ENCODE measurements at places on chromosomes 7 and 10.

DNA sequence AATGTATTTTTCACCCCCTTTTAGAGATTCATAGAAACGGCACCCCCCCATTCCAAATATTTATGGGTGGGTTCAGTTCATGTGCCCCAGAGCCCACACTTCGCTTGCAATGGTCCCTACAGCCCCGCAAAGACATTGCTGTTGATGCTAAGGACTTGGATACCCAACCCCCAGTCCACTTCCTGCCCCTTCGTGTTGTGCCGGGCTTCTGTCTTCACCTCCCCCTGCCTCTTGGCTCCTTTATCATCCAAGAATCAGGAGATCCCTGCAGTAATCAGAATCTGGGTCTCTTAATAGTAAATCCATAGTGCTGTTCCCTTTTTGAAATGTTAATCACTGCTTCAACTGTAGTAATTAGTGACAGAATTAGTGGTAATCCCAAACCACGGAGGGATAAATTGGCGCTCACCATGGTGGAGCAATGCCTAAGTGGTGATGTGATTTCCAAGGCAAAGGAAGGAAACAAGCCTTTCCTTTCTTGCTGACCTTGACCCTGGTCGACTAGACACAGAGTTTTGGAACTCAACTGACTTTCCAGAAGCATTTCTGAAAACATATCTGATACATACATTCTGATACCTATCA is 67.7 kb downstream of the HK1 start:
- no peak for DNase-seq

DNA sequence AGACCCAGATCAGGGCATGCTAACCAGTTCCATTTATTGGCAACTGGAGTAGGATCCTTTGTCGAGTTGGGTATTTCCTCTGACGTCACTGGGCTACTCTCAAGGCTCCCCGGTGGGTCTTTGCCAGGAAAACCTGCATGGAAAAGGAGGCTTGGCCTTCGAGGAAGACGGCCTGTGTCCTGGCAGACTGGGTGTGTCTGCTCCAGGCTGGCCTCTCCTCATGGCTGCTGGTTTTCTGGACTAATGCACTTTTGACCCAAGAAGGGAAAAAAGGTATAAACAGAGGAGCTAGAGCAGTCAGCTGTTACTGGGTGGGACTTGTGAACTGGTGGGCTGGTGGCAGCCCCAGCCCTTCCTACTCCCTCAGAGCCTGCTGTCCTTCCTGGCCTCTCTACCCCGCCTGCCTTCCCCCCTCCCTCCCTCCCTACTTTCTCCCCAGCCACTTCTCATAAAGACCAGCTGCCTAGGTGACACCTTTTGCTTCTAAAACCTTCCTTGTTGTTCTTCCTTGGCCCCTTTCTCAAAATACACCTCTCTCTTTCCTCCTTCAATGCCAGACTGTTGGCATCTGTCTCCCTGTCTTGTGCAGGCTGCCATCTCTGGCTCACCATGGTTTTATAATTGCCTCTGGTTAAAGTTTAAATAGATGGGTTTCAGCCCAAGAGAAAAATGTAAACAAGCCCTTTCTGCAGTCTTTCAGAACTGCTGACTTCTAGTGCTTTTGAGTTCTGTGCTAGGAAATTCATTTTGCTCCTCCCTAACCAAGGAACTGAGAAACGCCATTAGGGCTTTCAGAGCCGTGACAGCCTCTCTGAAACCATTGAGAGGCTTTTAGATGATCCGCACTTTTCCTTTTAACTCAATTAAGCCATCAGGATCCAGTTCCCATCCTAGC is 101.8 kb upstream of the MKLN1 start:
- no peak for DNase-seq

DNA sequence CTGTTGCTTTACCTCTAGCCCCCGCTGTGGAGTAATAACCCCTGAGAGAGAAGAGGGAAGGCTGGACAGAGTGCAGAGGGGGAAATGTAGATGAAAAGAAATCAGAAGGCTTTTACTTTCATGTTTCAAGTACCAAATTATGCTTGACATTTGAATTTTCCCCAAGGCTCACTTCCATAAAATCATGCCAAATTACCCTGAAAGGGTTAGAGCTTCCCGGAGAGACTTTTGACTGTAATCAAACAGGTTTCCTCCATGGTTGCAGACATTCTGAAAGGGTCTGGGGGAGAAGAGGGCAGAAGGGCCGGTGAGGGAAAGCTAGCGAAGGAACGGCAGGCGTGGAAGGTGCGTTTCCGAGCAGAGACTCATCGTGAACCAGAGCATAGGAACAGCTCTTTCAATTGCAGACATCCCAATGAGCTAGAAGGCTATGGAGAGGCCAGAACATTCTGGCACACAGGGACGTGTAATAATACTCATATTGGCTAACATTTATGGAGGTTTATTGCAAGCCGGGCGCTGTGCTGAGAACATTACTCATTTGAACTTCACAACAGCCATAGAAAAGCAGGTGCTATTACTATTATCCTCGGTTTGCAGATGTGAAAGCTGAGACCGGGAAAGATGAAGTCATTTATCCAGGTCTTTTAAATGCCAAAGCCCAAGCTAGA is 620.8 kb upstream of the AUTS2 start:
- no peak for DNase-seq

GRCh38 chr10:108104551-108105156 is 940.1 kb upstream of the SORCS1 start:
- DNase-seq: no peak

GRCh38 chr7:33742999-33743587 is 162.2 kb upstream of the BMPER start:
- no peak for DNase-seq

GRCh38 chr10:18229826-18230225 is 89.6 kb downstream of the CACNB2 start:
- DNase-seq: no peak

GRCh38 chr7:121796936-121797656 is 75.9 kb upstream of the PTPRZ1 start:
- no peak for DNase-seq

DNA sequence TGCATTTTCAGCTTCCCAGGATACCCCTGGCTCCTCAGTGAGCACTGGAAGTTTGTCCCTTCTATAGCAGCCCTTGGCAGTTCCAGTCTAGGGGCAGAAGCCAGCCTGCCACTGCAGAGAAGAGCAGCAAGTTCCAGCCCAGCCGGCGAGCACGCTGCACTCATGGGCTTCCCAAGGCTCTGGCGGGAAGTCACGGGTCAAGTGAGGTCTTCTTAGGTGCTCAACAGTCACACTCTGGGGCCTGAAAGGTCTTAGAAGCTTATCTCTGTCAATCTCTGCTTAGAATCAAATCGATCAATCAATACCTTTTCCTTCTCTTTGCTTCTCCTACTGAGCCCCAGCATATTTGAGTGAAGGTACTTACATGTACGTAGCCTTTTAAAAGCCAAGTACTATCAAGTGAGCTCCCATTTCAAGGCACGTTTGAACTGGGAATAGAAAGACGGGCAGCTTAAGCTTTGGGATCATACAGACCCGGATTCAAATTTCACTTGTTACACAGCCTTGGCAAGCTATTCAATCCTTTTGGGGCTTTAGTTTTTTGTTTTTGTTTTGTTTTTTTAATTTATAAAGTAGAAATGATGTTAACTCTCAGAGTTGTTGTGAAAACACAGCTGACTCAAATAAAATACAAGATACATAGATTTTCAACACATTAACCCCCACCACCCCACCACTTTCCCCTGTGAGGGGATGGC is 152.6 kb upstream of the KLF14 start:
- no peak for DNase-seq

DNA sequence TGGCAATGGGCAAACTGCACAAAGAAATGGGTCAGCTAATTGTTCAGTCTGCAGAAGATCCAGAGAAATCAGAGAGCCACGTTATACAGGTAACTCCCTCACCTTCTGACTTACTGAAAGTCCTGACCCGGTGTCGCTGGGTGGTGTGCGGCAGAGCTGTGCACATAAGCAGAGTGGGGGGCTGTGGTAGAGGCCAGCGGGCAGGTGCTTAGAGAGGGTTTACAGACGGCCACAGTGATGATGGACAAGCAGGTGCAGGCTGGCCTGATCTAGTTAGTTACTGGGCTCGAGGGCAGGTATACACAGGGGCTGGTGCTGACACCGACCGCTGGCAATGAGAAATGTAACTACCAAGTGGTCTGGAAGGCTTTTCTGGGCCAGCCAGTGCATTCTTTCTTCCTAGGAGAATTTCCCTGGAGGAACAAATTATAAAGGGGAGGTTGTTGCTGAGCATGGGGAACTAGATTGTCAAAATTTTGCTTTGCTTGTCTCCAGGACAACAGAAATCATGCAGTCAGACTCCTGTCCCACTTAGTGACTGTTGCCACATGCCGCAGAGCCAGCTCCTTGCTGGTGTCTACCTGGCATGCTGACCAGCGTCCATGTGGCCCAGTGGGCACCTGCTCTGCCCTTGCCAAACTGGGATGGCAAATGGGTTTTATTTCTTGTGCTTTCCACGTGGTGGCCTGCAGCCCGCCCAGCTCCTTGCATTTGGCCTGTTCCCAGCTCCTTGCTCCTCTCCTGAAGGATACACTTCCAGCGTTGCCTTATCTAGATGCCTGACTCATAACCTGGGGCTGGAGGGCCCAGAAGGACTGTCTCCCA is 28.8 kb downstream of the DENND10 start:
- no peak for DNase-seq

DNA sequence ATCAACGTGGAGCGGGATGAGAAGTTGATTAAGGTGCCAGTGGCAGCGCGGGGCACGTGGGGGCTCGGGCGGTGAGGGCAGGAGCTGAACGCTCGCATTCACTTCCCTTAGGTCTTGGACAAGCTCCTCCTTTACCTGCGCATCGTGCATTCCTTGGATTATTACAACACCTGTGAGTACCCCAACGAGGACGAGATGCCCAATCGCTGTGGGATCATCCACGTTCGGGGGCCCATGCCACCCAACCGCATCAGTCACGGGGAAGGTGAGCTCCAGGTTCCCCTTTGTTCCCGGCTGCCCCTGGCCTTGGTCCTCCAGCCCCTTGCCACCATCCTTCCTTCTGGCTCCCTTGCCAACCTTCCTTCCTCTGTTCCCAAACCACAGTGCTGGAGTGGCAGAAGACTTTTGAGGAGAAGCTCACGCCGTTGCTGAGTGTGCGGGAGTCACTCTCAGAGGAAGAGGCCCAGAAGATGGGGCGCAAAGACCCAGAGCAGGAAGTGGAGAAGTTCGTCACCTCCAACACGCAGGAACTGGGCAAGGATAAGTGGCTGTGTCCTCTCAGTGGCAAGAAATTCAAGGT is 2.5 kb downstream of the UFSP1 start:
- no peak for DNase-seq

- no peak for DNase-seq
Observed at GRCh38 chr7:149692056-149692455, 81.3 kb downstream of the ZNF467 start.

DNA sequence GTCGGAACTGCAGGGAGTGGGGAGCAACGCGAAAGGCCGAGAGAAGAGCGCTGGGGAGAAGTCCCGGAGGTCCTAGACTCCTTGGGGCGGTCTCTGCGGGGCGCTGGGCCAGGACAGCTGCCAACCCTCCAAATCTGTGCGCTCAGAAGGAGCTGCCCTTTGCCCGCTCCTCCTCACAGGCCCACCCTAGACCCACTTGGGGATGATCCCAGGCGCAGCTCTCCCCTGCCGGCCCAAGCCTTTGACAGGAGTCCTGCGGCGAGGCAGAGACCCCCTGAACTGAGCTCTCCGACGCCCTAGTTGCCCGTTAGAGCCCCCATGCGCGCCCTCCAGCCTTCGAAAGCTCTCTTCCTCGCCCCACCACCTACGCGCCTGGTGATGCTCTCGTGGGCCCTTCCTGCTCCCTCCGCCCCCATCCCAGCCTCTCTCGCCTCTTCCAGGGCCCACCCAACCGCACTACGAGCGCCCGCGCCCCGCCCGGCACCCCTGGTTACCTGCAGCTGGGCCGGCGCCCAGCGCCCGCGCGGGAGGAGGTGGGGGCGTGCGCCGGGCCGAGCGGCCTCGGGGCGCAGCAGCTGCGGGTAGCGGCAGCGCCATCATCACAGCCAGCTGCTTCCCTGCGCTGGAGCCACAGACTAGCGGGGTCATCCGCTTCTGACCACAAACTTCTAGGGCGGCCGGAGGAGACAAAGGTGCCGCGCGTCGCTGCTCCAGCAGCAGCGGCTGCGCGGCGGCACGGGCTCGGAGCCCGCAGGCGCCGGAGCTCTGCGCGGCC is 353.4 kb downstream of the DNAJB6 start:
- no peak for DNase-seq

- no peak for DNase-seq
Observed at GRCh38 chr7:102396710-102397019, 502 bp downstream of the PRKRIP1 start.

DNA sequence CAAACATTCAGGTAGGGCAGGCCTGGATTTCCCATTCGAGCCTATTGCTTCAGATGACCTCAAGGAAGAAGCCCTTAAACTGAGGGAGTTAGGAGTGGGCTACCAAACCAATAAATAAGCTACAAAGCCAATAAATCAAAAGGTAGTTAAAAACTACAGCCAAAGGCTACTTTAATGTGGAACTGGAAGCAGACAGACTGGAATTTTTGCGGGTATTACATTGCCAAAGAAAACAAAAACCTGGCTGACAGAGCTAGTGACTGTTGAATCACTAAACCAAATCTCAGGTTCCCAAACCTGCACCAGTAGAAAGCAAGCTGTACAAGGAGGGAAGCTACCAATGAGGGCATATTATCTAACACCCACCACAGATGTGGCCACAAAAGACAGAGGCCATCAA is 315.6 kb downstream of the GRM8 start:
- DNase-seq: no peak

GRCh38 chr10:78194539-78195402 is 161.1 kb downstream of the RPS24 start:
- no peak for DNase-seq

DNA sequence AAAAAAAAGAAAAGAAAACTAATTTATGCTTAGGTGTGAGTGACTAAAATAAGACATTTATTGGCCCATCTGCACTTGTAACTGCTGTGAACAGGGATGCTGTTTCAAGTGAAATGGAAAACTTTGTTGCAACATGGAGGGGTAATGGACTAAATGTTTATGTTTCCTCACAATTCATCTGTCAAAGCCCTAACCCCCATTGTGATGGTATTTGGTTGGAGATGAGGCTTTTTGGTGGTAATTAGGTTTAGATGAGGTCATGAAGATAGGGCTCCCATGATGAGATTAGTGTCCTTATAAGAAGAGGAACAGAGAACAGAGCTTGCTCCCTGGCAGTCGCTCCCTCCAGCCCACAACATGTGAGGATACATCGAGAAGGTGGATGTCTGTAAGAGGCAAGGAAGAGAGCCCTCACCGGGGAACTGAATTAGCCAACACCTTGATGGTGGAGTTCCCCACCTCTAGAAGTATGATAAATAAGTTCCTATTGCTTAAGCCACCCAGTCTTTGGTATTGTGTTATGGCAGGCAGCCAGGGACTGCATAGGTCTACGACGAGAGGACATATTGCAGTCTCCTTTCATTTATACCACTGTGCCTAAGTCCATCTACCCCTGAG is 28.6 kb upstream of the VCL start:
- DNase-seq: no peak

DNA sequence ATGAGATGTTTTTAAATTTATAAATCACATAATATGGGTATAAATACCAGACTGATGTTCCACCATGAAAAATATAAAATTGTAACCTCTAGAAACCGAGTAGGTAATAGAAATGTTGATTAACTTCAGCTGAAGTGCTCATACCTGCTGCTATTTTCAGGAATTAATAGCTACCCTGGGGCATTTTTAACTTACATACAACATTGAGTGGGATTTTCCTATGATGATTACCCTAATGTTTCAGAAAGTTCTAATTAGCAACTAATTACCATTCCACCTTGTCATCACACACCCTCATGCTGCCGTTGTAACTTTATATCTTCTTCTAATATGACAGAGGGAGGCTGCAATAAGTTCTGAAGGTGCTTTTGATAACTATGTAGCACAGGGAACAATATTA is 53.5 kb upstream of the ARHGAP12 start:
- DNase-seq: no peak

- no peak for DNase-seq
Observed at GRCh38 chr7:45035893-45036292, 35.9 kb downstream of the CCM2 start.

GRCh38 chr7:85882335-85882734 is 695.5 kb upstream of the SEMA3D start:
- DNase-seq: no peak
